Inflammatory macrophage (primary cell): ENCODE measurements at places on chromosomes 5 and 9.

GRCh38 chr5:108257996-108258395, 123.9 kb downstream of the FBXL17 start:
- DNase-seq: no peak

DNA sequence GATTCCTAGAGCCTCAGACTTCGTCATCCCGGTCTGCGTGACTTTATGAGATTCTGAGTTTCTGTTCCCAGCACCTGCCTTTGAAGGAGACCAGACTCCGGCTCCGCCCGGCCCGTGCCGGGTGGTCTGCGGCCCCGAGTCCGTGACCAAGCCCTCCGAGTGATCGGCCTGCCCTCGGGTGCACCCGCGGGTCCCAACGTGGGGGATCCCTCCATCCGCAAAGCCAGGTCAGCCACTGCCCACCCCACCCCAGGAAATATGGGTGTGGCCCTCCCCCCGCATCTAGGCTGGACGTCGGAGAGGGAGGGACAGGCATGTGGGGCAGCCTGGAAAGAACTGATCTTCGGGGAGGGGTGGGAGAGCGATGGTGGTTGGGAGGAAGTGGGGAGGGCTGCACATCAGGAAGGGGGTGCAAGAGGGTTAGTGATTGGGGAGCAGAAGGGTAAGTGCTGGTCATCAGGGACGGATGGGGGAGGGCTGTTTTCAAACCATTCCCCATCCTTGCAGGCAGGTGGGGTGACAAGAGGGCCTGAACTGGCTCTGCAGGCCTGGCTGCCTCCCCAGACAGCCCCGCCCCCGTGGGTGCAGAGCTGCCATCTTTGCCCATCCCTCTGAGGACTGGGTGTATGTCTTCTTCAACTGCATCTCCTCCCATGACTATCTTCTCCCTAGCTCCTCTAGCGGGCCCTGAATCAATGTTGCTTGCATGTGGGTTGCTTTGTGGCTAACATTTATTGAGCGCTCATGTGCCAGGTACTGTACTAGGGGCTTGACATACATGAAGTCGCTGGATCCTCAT, 747 bp downstream of the LRSAM1 start:
- DNase-seq: peak; percentile 47

DNA sequence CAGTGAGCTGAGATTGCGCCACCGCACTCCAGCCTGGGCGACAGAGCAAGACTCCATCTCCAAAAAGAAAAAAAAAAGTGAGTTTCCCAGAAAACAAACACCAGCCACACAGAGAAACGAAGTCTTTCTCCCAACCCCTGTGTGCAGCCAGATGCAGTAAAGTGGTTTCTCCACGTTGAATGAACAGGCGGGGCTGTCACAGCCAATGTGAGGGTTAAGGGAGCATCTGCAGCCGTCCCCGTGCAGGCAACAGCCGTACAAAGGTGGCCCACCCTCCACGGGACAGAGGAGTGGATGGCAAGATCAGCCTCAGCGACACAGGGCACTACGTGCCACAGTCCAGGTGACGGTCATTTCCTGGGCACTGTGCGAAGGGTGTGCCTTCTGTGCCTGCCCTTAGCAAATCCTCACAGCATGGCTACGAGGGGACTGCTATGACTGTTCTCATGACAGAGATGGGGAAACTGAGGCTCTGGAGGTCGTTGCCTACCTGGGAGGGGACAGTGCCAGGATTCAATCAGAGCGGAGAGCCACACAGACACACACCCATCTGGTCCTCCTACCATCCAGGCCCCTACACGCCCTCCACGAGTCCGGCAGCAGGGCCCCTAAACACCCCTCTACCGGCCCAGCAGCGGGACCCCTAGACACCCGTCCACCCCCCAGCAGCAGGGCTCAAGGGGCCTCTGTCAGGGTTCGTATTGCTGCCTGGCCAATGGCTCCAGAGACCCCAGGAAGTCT, 2.3 kb downstream of the VAV2 start:
- DNase-seq: no peak

DNA sequence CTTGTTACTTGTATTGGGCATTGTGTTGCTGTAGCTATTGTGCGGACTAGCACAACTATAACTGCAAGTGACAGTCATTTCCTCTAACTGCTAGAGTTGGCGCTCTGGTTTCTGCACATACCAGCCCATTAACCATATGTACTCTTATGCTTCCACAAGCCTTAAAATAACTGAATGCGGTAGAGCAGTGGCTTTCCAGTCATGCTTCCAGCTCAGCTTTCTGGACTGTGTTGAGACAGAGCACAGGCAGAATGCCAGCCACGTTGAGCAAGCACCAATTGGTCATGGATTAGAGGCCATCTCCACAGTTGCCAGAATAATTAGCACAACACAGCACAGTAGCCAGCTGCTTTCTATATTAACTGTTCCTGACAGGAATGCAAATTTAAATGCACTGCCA, 12.2 kb downstream of the INVS start:
- peak; percentile 45 for DNase-seq

DNA sequence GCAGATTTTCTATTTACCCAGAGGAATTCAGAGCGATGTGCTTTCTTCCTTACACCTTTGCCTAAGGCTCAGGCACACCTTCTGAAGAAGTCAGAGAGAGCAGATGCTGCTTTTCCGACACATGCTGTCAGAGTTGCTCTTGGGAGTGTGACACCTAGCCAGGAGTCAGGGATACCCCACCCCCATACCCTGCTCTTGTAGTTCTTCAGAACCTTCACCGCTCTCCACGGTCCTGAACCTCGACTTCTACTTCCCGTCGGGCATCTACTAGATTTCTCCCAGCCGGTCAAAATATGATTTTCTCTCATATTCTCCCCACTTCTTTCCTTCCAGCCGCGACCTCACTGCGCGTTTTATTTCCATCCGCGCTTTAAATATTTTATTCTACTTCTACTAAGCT, 1.7 kb downstream of the GRIN3A start:
- no peak for DNase-seq

GRCh38 chr5:133728475-133728874, 116.1 kb upstream of the FSTL4 start:
- DNase-seq: no peak

GRCh38 chr5:37721447-37721871, 118.4 kb downstream of the GDNF start:
- DNase-seq: peak; percentile 61

DNA sequence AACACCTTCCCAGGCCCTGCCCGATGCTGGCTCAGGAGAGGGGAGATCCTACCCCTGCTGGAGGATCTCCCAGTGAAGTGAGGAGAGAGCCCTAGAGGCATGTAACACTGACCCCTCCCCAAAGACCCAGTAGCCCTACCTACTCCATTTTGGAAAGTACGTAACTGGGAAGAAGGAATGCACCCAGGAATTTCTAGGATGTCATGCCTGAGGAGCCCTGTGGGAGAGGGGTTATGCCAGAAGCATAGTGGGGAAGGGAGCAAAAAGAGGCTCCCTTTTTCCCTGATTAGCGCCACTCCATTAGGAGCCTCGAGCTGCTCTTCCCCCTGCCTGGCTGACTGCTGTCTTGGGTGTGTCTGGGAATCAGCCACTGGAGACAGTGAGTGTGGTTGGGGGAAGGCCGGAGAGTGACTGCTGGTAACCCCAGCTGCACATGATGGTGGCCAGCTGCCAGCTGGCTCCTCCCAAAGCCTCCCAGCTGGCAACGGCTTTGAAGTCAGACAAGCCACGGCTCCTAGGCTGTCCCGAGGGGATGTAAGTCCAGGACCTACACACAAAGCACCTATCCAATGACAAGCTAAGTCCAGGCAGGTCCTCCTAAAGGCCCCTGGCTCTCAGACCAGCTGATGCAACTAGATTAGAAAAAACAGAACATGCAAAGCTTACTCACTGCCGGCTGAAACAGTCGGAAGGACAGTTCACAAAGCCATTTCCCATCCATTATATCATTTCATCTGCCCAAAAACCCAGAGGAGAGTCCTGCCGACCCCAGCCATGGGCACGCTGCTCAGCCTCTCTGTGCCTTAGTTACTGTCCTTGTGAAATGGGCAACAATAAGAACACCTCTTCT, 136.5 kb upstream of the ABCA1 start:
- DNase-seq: peak; percentile 89

DNA sequence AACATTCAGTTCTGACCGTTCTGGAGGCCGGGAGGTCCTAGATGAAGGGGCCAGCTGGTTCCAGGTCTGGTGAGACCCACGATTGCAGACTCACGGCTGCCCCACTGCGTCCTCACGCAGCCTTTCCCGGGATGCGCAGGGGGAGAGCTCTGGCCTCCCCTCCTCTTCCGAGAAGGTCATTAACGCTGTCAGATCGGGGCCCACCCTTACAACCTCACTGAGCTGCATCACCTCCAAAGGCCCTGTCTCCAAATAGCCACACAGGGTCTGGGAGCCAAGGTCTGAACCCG, 66.6 kb upstream of the PPP1R26 start:
- no peak for DNase-seq

DNA sequence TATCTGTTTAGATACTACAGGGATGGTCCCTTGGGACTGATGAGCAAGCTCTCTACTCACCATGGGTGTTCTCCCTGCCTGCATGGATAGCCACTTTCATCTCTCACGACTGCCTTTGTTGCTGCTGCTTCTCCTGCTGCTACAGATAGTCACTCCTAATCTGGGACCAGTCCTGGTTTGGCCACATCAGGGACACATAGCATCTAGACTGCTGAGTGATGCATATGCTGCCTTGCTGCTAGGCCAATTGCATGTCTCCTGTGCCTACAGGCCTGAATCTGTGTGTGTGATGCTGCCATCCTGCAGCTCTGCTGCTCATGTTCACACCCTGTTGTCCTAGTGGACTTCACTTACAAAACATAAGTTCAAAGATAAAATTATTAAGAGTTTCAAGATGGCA, 297.1 kb downstream of the HCN1 start:
- DNase-seq: no peak

DNA sequence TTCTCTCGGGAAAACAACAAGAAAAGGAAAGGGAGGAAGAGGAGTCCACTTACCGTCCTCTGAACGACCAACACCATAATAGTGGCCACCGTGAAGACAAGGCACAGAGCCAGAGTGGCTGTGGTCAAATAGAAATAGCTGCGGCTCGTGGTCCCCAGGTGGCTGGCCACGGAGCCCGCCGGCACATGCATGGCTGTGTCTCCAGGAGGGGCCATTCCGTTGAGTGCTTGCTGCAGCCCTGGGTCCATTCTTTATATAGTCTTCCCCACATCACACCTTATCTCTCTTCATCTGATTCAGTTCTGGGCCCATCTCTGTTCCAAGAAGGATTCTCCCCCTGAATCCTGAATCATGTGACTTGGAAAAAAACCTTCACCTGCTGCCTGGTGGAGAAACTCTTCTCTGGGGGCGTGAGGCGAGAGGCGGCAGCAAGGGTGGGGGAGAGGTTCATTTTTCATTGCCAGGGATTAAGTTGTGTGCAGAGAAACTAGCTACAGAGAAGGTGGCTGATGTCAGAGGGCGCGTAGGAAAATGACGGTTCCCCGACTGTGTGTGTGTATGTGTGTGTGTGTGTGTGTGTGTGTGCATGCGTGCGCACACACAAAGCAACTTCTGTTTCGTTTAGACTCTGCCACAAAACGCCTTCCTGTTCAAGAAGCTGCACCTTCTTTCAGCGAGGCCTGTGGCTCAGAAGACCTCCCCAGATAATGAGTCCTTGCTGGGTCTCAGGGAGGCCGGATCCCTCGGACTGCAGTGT, at the start of gene TNFSF8:
TNFSF8 (minus strand) TSS at position 536 of the 757 bp plus-strand sequence; CDS start at position 248, 288 bp downstream.
- peak; percentile 77 for DNase-seq

GRCh38 chr5:180599590-180599914, 8.3 kb upstream of the SCGB3A1 start:
- no peak for DNase-seq

- DNase-seq: peak; percentile 16
Observed at GRCh38 chr5:144142139-144142823, 28.2 kb downstream of the YIPF5 start.

- no peak for DNase-seq
Observed at GRCh38 chr9:87140605-87141109, 193.4 kb upstream of the GAS1 start.

DNA sequence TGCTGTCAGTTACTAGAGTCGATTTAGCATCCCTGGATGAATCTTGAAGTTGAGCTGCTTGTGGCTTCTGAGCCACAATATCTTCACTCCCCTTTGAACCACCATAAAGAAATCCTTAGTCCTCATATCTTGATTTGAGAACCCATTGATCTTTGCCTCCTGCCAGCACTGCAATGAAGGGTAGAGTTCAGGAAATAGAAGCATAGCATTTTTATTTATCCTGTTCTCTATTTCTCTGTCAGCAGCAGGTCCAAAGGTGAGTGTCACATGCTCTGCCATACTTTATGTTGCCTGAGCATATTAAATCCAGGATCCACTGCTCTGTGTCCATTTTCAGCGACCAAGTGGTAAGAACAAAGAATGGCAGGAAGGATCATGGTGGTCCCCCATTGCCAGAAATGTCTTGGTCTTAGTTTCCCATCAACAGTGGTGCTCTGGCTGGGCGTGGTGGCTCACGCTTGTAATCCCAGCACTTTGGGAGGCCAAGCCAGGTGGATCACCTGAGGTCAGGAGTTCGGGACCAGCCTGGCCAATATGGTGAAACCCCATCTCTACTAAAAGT, 80.2 kb upstream of the PANK3 start:
- no peak for DNase-seq

DNA sequence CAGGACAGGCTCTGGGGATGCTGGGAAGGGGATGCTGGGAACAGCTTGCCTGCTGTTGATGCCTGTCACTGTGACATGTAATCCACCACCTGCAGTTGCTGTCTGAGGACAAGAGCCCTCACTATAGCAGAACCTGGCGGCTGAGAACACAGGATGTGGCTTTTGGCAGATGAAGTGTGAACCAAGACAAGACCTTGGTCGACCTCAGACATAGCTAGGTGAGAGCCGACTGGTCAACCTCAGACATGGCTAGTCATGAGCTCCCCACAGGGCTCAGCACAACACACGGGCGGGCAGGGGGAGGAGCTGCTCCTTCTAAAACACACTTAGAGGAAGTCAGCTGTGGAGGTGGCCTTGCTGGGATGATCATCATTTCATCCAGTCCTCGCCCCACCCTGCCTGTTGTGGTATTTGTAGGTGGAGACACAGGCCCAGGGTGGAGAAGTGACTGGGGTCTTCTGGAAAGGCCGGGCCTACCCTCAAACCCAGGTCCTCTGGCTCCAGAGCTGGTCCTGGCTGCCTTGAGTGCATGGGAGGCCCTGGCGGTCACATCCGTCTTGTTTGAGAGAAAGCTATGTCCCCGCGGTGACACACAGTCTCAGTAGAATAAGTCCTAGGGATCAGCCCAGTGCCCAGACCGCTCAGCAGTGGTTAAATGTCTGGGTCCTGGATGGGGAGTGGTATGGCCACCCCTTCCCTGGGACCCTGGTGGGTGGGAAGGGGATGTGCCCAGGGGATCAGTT, 6.1 kb downstream of the SUSD3 start:
- peak; percentile 81 for DNase-seq

DNA sequence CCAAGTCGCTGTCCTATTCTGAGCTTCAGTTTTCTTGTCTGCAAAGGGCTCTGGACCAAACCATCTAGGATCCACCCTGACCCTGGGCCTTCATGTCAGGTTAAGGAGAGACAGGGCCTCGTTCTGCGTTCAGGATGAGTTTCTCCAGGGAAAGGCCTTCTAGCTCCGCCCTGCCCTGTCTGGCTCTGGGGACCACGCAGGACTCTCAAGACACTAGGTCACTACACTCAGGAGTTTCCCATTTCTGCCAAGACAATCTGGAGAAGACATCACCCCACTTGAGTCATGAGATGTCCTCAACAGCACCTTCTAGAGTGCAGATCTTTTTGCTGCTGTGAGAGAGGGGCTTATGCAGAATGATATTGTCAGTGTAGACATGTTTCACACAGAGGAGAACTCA, 53.2 kb upstream of the KCNMB1 start:
- DNase-seq: no peak
